ENCODE measurements at places on chromosomes 5 and 9.

DNA sequence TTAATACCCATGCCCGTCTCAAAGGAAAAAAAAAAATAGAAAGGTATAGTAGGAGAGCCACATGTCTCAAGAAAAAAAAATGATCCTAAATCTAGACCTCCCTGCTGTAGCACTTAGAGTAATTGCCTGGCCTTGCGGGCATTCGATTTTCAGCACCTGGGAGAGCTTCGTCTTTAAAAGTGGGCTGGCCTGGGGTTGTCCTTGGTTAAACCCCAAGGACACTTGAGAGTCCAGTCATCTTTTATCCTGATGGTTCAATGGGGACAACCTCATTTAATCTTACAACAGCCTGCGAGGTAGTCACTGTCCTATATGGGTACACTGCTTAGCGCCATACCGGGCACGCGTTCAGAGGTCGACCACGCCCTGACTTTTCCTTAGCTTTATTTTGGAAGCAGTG, 60.1 kb downstream of the MAT2B start:
- no peak for DNase-seq

DNA sequence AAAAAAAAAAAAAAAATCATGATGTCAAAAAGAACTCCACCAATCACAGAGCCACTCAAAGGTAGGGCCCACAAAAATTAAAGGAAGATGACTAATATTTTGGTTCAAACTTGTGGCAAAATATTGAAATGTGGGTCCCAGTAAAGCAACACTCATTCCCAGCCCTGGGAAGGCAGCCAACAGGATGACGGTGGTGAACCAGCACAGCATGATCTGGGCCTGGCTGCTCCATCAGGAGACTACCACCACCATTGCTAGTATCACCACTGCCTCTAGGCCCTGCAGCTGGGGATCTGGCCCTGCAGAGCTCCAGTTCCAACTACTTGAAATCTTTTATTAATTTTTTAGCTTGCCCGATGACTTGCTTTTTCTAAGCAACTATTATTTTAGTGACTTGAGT, 206.8 kb upstream of the ITGA1 start:
- DNase-seq = no peak

DNA sequence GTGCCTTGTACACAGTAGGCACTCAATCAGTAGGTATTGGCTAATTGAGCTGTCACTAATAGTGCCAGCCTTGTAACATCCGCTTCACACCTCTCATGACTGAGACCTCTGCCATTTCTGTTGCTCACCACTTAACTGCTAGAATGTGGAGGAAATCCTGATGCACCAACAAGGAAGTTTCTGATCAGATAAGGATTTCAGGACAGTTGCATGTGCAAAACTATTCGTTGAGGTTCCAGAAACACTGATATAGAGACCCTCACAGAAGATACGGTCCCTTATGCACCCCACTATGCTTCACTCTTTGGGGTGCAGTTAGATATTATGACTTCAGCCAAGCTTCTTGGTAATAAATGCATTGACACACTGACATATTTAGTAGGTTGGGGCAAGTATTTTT, 10.7 kb downstream of the SAP30L start:
- DNase-seq = no peak

- no peak for DNase-seq
These were observed 18.1 kb upstream of the LPCAT1 start for GRCh38 chr5:1541702-1542400.

GRCh38 chr9:106945727-106946660, 83.0 kb downstream of the ZNF462 start:
- DNase-seq = no peak

DNA sequence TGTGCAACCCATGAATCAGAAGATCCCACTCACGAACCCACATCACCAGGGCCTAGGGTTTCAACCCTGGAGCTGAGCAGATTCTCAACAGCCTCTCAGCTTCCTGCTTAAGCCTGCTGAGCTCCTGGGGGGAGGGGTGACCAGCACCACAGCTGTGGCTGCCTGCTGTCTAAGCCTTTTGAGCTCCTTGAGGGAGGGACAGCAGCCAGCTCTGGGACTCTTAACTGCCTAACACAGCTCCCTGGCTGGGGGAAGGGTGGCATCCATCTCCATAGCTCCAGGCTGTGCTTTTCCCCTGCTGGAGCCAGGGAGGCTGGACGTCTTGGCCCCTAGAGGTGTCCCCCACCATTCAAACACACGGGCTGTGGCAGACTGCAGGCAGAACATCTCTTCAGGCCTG, 250.3 kb downstream of the DMAC1 start:
- no peak for DNase-seq

GRCh38 chr5:161283296-161283695, 263.2 kb downstream of the GABRB2 start:
- DNase-seq = no peak

- no peak for DNase-seq
These were observed 48.2 kb downstream of the ROPN1L start for GRCh38 chr5:10489810-10490426.

DNA sequence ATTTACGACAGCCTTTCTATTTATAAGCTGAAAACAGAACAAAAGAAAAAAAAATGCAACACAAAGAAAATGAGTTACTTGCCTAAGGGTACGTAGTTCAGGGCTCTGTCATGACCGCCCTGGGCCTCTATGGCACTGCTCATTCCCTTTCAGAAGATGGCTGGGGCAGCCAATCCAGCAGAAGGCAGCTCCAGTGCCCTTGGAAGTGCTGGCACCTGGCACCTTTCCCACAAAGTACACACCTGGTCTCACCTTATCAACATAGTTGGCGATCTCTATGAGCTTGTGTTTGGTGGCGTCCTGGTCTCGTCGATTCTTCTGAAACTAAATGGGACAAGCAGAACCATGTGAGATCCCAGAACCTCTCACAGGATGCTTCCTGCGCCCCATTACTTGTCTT, 53.2 kb downstream of the NIPAL4 start:
- DNase-seq = no peak

- no peak for DNase-seq
These were observed 28.0 kb upstream of the SLC28A3 start for GRCh38 chr9:84368601-84369000.

DNA sequence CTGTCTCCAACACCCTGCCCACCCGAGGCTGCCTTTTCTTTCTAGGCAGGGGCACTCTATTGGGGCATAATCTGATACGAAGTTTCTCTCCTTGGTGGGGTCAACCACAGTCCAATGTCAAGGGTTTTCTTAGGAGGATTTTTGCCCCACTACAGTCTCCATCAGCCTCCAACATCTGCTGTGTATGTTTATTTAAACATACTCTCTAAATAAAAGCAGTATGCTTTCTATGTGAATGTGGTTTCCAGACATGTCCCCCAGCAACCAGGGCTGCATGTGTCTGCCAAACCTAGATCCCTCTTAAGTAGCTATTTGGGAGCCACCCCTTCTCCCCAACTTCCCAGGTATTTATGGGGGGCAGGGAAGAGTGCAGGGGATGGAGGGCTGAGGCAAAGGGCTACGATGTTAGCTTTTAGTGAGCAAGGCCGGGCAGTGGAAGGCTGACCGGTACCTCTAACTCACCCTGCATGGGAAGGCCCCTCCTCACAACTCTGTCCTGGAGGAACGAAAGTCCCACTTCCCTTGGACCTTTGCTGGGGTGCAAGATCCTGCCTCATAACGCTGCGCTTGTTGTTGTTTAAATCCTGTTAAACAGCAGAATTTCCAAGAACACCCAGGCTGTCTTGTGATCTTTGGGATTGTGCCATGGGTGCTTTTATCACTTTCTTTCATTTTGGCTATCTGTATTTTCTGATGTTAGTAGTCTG, 75.4 kb downstream of the NREP start:
- no peak for DNase-seq

DNA sequence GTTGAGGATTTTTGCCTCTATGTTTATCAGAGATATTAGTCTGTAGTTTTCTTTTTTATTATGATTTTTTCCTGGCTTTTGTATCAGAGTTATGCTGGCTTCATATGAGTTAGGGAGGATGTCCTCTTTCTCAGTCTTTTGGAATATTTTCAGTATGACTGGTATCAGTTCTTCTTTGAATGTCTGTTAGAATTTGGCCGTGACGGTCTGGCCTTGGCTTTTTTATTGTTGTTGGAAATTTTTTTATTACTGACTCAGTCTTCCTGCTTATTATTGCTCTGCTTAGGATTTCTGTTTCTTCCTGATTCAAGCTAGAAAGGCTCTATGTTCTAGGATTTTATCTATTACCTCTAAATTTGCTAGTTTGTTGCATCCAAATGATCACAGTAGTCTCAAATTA, 421.9 kb downstream of the CDH10 start:
- DNase-seq = no peak

GRCh38 chr5:90144625-90145327, 264.8 kb downstream of the CETN3 start:
- no peak for DNase-seq

- no peak for DNase-seq
These were observed 253.8 kb downstream of the CDK5RAP2 start for GRCh38 chr9:120326049-120326693.

- no peak for DNase-seq
These were observed 384.7 kb downstream of the BNC2 start for GRCh38 chr9:16485575-16486321.

- no peak for DNase-seq
These were observed 56.0 kb downstream of the KIAA0825 start for GRCh38 chr5:94562327-94562971.

DNA sequence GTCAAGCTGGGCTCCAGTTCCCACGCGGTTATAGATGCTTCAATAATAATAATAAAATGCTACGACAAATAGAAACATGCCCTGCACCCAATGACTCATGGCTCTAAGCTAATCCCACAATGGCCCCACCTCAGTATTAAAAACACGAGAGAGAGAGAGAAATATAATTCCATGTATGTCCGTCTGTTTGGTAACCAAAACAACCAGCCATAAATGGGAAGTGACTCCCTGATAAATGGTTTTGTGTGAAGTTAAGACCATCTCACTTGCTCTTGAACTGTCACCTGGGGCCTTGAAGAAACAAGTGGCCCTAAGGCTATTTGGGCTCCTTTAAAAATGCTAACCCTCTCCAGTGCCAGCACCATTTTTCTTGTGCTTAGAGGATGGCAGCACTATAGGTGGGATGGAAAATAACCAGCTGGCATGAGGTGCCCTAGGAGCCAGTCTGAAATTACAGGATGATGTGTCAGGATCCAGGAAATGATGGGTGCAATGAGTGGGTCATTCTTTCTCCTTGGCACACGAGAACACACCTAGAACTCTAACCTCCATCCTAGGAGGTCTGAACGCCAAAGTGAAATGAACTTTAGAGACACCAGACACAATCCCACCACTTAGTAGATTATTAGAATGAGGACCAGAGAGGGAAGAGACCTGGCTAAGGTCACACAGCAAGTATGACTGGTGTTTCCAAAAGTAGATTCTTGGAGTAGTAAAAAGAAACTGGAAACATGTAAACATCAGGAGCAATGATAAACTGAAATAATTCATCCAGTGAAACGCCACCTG, 35.7 kb upstream of the ADRB2 start:
- no peak for DNase-seq

- no peak for DNase-seq
These were observed 21.2 kb downstream of the CAST start for GRCh38 chr5:96683392-96683791.

DNA sequence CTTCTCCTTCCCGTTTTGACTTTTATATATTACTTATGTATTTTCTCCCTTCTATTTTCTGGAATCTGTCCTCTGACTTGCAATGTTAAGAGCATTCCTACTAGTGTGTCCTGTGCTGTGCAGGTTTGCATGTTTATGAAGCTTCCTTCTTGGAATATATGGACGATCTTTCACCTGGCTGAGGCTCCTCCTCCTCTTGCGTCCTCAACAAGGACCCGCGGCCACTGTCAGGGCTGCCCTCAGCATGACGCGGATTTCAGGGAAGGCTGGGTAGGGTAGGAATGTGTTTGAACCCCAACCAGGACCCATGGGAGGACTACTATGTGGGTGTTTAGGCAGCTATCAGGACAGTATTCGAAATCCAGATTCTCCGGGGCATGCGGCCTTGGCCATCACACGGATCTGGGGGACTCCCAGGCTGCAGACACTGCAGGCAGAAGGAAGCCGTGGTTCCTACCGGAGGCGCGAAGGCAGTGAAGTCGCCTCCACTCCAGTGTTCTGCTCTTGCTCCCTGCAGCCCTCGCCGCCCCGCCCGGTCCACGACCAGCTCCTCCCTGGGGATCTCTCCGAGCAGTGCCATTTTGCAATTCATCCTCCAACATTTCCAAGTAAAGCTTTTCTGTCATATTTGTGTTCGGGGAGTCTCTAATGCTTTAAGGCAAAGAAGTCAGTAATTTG, 37.0 kb upstream of the OSMR start:
- no peak for DNase-seq

GRCh38 chr9:22278426-22278825, 168.2 kb upstream of the DMRTA1 start:
- no peak for DNase-seq

GRCh38 chr9:2711716-2712115, 5.6 kb upstream of the KCNV2 start:
- no peak for DNase-seq

DNA sequence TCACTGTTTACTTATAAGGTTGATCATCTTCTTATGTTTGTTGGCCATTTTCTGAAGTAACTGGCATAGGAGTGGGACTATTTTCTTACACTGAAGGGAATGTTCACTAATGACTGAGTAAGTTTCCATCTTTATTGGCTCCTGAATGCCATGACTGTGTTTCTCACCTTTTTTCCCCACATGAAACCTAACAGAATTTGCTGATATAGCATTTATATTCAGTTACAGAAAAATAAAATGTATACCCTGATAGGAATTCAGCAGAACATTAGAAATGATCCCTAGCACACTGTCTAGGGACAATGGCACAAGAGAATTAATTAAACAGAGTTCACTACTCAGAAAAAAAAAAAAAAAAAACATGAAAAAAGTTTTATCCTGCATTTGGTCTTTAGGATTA, 1465.1 kb upstream of the C9orf72 start:
- DNase-seq = no peak

- DNase-seq = no peak
These were observed 69.2 kb downstream of the RCL1 start for GRCh38 chr9:4861736-4862451.

- DNase-seq = no peak
These were observed 22.8 kb upstream of the PANK3 start for GRCh38 chr5:168601972-168602371.

- no peak for DNase-seq
These were observed at the start of gene NR2F1-AS1 for GRCh38 chr5:93580927-93581445. Gene NR2F1-AS1 (minus strand): TSS chr5:93581219.

GRCh38 chr5:34005211-34005610, 2.6 kb downstream of the AMACR start:
- DNase-seq = no peak

GRCh38 chr5:172707285-172708182, 63.5 kb downstream of the DUSP1 start:
- DNase-seq = no peak

All from stimulated activated CD4-positive, alpha-beta T cell treated with anti-CD3 and anti-CD28 coated beads, Interleukin-15, amount 100 ng/mL, for 1 hour (primary cell).